Endothelial cell (in vitro differentiated cells): ENCODE measurements at places on chromosomes 1 and 21.

- peaks cover 7% of the 10 kb centered on the region for H3K4me1 ChIP-seq
- H3K36me3 ChIP-seq: peaks cover 2% of the 10 kb centered on the region
- peaks cover 5% of the 10 kb centered on the region for H3K27me3 ChIP-seq
- H3K27ac ChIP-seq: no peak overlapping the region
- no peak overlapping the region for H3K4me3 ChIP-seq
These were observed 24.9 kb upstream of the CTBS start for GRCh38 chr1:84598846-84599741.

DNA sequence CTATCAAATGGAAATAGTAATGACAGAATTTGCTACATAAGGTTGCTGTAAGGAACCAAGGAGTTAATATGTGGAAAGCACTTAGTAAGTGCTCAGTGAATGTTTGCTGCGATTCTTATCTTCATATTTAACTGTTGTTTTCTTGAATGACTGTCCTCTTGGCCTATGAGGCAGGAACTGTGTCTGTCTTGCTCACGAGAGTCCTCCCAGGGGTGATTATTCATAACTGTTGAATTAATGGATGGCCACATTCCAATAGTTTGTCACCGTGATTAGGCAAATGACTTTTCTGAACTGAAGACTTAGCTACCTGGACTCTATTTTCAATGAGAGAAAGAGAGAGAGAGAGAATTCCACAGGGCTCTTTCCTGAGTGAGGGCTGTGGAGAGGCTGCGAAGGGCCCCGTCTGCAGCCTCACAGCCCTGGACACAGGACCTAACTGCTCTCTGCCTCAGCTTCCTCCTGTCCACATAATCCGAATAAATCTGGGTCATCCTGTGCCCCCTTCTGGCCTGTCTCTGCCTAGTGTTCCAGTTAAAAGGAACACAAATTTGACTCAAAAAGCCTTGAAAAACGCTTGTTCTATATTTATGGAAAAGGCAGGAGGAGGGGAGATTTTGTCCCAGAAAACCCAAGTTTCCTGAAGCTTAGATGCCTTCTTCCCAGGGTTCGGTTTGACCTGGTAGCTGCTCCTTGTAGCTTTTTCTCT is 8.5 kb downstream of the EDN2 start:
- H3K27ac ChIP-seq: peak overlapping the region; percentile 48
- H3K4me3 ChIP-seq: no peak overlapping the region
- peaks cover 26% of the 10 kb centered on the region for H3K4me1 ChIP-seq
- H3K27me3 ChIP-seq: peaks cover 9% of the 10 kb centered on the region
- no peaks in the 10 kb centered on the region for H3K36me3 ChIP-seq
- DNase-seq: no peak

DNA sequence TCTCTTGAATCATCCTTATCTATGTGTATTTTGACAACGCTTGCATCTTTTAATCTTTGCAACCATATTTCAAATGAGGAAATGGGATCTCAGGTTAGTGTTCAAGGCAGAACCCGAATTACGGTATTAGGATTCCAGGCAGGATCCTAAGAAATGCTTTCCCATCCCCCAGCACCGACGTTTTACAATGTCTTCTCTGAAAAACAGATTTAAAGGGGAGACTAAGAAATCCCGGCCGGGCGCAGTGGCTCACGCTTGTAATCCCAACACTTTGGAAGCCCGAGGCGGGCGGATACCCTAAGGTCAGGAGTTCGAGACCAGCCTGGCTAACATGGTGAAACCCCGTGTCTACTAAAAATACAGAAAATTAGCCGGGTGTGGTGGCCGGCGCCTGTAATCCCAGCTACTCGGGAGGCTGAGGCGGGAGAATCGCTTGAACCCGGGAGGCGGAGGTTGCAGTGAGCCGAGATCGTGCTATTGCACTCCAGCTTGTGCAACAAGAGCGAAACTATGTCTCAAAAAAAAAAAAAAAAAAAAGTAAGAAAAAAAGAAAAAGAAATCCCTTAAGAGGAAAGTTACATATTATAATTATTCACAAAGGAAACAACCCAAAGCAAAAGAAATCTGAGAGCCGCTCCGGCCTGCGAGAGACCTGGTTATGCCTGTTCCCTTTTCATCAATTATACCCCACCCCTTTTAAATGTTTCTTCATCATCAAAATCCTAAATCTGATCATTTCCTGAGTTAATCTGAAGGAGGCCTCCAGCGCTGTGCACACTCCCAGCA is 801 bp upstream of the GORAB start:
- H3K36me3 ChIP-seq: no peaks in the 10 kb centered on the region
- peaks cover 2% of the 10 kb centered on the region for H3K27me3 ChIP-seq
- H3K4me1 ChIP-seq: no peaks in the 10 kb centered on the region
- H3K4me3 ChIP-seq: no peak overlapping the region

- peaks cover 23% of the 10 kb centered on the region for H3K4me1 ChIP-seq
- peaks cover 20% of the 10 kb centered on the region for H3K36me3 ChIP-seq
- H3K4me3 ChIP-seq: peak overlapping the region; percentile 47
These were observed 15.8 kb downstream of the THBS3 start for GRCh38 chr1:155191904-155192303.

- no peaks in the 10 kb centered on the region for H3K36me3 ChIP-seq
- no peak for DNase-seq
- H3K27ac ChIP-seq: no peak overlapping the region
- no peak overlapping the region for H3K4me3 ChIP-seq
These were observed 33.6 kb upstream of the DISP1 start for GRCh38 chr1:222781251-222781650.

GRCh38 chr1:59523745-59524450 is 227.0 kb downstream of the FGGY start:
- no peak for DNase-seq
- H3K4me3 ChIP-seq: no peak overlapping the region
- H3K27me3 ChIP-seq: peaks cover 1% of the 10 kb centered on the region
- peaks cover 7% of the 10 kb centered on the region for H3K36me3 ChIP-seq

GRCh38 chr1:165616054-165616612 is 14.9 kb upstream of the MGST3 start:
- no peaks in the 10 kb centered on the region for H3K4me1 ChIP-seq
- no peak overlapping the region for H3K4me3 ChIP-seq
- no peaks in the 10 kb centered on the region for H3K36me3 ChIP-seq
- no peaks in the 10 kb centered on the region for H3K27me3 ChIP-seq

DNA sequence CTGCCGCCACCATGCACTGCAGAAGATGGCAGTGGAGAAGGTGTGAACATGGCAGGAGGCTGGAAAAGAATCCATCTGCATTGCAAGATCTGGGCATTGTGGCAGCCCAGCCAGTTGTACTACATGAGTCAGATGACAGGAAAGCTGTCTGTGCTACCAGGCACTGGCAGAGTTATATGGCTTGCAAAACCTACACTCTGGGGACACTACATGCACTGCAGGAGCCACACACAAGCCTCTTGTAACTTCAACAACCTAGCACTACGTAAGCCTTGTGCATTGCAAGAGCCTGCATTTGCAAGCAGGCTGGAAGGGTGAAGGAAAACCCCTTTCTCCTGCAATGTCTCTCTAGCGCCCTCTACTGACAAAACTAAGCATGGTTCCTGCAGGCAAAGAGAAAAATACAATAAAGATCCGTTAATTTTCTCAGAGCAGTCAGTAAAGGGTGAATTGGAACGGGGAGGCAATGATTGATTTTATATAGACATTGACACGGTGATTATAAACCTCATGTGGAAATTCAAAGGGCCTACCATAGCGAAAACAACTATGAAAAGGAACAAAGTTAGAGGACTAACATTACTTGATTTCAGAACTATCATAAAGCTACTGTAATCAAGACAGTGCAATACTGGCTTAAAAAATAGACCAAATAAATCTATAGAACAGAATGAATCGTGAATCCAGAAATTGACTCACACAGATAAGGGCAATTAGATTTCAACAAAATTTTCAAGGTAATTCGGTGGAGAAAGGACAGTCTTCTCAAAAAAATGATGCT is 26.2 kb upstream of the DYNLT5 start:
- H3K4me1 ChIP-seq: peaks cover 16% of the 10 kb centered on the region
- H3K4me3 ChIP-seq: no peak overlapping the region
- no peak overlapping the region for H3K27ac ChIP-seq
- no peaks in the 10 kb centered on the region for H3K27me3 ChIP-seq

DNA sequence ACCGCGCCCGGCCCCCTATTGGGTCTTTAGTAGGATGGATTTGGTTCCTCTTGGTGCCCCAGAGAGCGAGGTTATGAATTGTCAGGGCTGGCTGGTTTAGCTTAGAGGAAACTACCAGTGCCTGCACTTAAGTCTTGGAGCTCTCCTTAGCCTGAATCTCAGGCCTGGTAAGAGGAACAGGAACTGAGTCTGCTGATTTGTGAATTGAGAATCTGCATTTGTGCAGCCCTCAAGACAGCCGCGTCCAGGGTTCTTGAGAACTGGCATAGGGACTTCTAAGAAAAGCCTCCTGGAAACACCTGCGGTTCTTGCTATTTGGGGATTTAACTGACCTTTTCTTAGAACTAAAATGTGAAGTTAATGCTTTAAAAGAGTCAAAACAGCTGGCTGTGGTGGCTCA is 1.7 kb downstream of the NECAP2 start:
- DNase-seq: no peak

DNA sequence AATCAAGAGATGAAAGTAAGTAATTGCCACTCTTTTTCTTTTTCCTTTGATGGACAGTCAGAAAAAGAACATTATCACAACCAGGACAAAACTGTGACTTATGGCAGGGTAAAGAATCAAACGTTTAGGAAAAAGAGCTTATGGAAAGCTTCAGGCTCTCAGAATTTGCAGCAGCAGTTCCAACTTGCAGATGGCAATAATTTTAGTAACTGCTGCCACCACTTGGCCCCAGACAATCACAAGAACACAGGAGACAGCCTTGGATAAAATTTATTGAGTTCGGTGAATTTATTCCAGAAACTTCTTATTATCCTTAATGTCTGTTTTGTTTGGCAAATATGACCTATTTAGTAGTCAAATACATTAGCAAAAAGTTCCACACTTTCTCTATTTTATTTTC is 804.4 kb downstream of the BRINP3 start:
- H3K4me1 ChIP-seq: peaks cover 20% of the 10 kb centered on the region
- DNase-seq: no peak
- H3K27ac ChIP-seq: no peak overlapping the region
- no peaks in the 10 kb centered on the region for H3K36me3 ChIP-seq
- no peak overlapping the region for H3K4me3 ChIP-seq

- no peak overlapping the region for H3K4me3 ChIP-seq
- no peaks in the 10 kb centered on the region for H3K36me3 ChIP-seq
- H3K27ac ChIP-seq: no peak overlapping the region
- DNase-seq: no peak
- peaks cover 1% of the 10 kb centered on the region for H3K27me3 ChIP-seq
These were observed 6.8 kb upstream of the RXRG start for GRCh38 chr1:165451691-165452090.

GRCh38 chr1:244583358-244583982 is 69.5 kb upstream of the DESI2 start:
- no peaks in the 10 kb centered on the region for H3K27me3 ChIP-seq
- no peak for DNase-seq
- no peak overlapping the region for H3K27ac ChIP-seq
- no peak overlapping the region for H3K4me3 ChIP-seq

DNA sequence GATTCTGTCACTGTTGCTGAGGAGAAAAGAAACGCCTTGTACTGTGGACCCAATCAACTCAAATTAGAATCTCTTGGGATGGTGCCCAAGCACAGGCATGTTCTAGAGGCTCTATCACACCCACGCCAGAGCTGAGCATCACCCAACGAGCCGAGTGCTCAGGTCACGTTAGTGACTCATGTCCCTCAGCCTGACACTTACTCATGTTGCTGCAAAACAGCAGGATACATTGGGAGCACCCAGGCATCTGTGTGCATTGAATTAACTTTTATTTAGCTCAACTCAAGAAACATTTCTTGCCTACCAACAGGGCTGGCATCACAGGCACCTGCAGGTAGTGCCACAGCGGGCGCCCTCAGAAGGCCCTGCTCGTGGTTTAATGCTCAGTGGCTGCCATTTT is 149.8 kb downstream of the ETS2 start:
- H3K4me1 ChIP-seq: peaks cover 40% of the 10 kb centered on the region
- no peaks in the 10 kb centered on the region for H3K27me3 ChIP-seq
- H3K4me3 ChIP-seq: no peak overlapping the region
- no peak overlapping the region for H3K27ac ChIP-seq

GRCh38 chr1:94901841-94902240 is 25.1 kb downstream of the CNN3 start:
- peaks cover 45% of the 10 kb centered on the region for H3K36me3 ChIP-seq
- H3K27ac ChIP-seq: peak overlapping the region; percentile 24
- H3K27me3 ChIP-seq: peaks cover 2% of the 10 kb centered on the region
- no peak overlapping the region for H3K4me3 ChIP-seq

- no peak overlapping the region for H3K4me3 ChIP-seq
- H3K27ac ChIP-seq: peak overlapping the region; percentile 31
- no peaks in the 10 kb centered on the region for H3K36me3 ChIP-seq
These were observed 25.7 kb downstream of the SPOCD1 start for GRCh38 chr1:31790140-31790539.

GRCh38 chr1:197320991-197321531 is 53.0 kb downstream of the CRB1 start:
- H3K36me3 ChIP-seq: no peaks in the 10 kb centered on the region
- no peak for DNase-seq
- H3K27ac ChIP-seq: no peak overlapping the region
- no peaks in the 10 kb centered on the region for H3K27me3 ChIP-seq

- H3K4me1 ChIP-seq: peaks cover 17% of the 10 kb centered on the region
- H3K27ac ChIP-seq: no peak overlapping the region
- no peak overlapping the region for H3K4me3 ChIP-seq
These were observed 12.9 kb downstream of the GPA33 start for GRCh38 chr1:167077128-167077867.

- no peak overlapping the region for H3K4me3 ChIP-seq
- DNase-seq: no peak
- peaks cover 3% of the 10 kb centered on the region for H3K27me3 ChIP-seq
- H3K36me3 ChIP-seq: no peaks in the 10 kb centered on the region
- H3K27ac ChIP-seq: no peak overlapping the region
These were observed 3.1 kb downstream of the PADI1 start for GRCh38 chr1:17207966-17208418.

DNA sequence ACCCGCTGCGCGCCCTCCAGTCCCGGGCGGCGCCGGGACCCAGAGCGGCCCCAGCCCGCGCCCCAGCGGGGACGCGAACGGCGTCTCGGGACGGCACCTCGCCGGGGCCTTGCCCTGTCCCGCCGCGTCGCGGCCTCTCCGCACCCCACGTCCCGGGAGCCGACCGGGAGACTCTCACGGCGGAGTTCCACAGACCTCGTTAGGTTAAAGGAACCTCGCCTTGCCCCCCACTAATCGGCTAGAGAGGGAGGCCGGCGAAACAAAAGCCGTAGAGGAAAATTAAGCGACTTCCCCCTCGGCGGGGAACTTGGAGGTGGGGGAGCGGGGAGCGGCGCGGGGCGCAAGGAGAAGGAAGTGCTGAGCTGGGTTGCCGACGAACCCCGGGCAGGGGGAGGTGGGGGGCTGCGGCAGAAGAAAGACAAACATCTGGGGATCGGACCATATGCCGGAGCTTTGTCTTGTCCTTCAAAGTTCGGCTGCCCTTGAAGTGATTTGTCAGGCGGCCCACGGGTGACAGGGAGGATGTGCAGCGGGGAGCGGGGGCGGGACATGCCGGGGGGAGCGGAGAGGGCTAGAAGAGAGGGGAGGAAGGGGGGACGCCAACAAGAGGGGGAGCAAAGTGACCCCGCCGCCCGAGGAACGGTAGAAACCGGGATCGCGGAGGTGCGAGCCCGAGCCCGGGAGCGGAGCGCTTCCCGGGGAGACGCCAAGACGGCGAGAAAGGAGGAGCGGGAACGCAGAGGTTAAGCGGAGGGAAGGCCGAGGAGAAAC is 120.0 kb upstream of the RRP15 start:
- peaks cover 16% of the 10 kb centered on the region for H3K4me1 ChIP-seq
- no peaks in the 10 kb centered on the region for H3K27me3 ChIP-seq
- DNase-seq: peak; percentile 32
- no peak overlapping the region for H3K27ac ChIP-seq
- no peaks in the 10 kb centered on the region for H3K36me3 ChIP-seq
- H3K4me3 ChIP-seq: peak overlapping the region; percentile 93
